ENCODE measurements at places on chromosomes 16 and 17.
A peak's percentile ranks its signal among the peaks of the same experiment; 100 is the strongest.

DNA sequence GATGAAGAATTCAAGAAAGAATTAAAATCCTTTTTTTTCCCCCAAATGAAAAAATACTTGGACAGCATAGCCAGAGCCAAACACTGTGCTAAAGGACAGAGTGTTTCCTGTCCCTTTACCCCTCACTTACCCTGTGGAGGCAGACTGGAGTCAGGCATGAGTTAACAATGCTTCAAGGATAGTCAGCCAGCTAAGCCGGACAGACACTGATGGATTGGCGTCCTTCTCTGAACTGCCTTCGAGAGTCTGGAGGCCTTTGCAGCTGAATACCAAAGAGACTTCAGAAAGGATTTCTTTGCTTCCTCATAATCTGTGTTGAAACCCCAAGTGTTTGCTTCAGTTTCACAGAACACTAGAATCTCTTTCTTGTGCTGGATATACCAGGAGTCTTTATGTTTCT, 4.6 kb downstream of the METTL9 start:
- no peak for DNase-seq

GRCh38 chr17:59825533-59826322, 67.0 kb downstream of the TUBD1 start:
- no peak for DNase-seq

DNA sequence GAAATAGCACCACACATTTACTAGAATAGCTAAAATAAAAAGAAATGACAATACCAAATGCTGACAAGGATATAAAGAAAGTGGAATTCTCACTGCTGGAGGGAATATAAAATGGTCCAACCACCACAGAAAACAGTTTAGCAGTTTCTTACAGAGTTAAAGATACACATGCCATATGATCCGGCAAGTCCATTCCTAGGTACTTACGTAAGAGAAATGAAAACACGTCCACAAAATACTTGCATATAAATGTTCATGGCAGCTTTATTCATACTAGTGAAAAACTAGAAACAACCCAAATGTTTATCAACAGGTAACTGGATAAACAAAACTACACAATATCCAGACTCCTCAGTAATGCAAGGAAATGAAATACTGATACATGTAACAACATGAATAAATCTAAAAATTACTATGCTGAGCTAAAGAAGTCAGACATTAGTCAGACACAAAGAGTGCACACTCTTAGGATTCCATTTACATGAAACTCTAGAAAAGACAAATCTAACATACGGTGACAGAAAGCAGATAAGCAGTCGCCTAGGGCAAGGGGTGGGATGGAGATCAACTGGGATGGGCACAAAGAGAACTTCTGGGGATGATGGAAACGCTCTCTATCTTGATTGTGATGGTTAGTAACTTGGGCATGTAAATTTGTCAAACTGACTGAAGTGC, 76.4 kb downstream of the SMG6 start:
- DNase-seq, result no peak

DNA sequence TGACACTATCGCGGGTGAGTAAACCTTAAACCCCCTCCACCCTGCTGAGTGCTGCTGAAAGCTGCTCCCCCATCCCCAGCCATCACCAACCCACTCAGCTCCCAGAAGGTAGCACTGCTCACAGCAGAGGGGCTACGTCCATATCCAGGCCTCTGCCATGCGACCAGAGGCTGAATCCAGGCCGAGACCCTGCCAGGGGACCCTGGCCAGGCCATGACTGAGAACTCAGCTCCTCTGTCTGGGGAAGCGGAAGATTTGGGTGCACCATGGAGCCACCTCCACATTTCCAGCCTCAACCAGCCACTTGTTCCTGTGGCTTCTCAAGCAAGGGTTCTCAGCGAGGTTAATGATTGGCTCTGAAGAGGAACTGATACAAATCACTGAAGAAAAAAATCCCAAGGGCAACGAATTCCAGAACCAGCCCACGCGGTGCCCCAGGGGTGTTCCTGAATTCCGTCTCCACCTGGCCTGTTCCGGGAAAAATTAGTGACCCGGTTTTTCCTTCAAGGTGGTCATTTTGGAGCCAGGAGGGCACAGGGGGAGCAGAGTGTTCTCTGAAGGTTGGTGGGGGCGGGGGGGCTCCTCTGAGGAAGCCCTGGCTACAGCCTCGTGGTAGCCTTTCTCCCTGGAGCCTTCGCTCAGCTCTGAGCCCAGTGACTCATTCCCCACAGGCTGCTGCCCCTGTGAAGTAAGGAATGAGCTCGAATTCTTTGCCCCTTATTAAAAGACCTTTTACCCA, 9.3 kb upstream of the SLC16A5 start:
- no peak for DNase-seq

- DNase-seq, result no peak
Observed at GRCh38 chr17:78242024-78242742, 10.8 kb downstream of the TMEM235 start.

DNA sequence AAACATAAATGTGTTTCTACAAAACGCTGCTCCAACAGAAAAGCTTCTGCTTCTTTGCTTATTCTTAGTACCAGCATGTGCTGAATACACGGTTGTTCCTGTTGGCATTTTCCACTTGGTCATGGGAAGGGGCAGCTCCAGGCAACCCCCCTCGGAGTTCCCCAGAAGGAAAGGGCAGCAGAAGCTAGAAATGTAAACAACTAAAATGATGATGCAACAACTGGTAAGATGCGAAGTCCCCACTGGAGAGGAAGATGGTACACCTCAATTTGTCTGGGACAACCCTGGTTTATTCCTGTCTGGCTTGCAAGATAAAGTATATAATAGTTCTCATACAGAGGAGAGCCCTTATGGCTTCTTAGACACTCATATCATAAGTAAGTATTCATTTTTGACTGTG, 9.2 kb upstream of the CCL13 start:
- DNase-seq, result no peak

- no peak for DNase-seq
Observed at GRCh38 chr17:1137465-1137894, 42.3 kb downstream of the ABR start.

GRCh38 chr17:37385474-37385990, 9.7 kb downstream of the C17orf78 start:
- DNase-seq, result no peak

- DNase-seq, result no peak
Observed at GRCh38 chr17:82687375-82687861, 11.1 kb downstream of the RAB40B start.

GRCh38 chr17:3896108-3896967, 3.5 kb upstream of the CAMKK1 start:
- no peak for DNase-seq

GRCh38 chr17:77322514-77323412, 182.0 kb downstream of the SEC14L1 start:
- no peak for DNase-seq

DNA sequence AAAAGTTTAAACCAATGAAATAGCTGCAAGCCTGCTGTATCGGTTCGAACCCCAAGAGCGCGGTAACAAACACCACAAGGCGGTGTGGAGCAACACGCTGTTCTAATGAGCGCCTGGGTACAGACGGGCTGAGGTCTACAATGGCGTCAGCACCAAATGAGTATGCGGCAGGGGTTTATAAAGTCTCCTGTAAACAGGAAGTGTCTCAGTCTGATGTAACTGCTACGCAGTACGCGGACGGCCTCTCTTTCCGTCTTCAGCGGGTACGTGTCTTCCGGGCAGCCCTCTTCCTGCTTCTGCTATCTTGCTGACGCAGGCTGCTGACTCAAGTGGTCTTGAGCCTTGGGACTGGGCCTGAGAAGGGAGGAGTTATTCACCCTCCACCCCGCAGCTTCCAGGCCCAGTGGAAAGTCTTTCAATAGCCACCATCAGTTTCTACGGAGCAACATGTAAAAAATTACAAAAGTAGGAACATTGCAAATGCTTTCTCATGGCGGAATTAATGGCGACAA, 40.5 kb upstream of the KCNJ2 start:
- no peak for DNase-seq

DNA sequence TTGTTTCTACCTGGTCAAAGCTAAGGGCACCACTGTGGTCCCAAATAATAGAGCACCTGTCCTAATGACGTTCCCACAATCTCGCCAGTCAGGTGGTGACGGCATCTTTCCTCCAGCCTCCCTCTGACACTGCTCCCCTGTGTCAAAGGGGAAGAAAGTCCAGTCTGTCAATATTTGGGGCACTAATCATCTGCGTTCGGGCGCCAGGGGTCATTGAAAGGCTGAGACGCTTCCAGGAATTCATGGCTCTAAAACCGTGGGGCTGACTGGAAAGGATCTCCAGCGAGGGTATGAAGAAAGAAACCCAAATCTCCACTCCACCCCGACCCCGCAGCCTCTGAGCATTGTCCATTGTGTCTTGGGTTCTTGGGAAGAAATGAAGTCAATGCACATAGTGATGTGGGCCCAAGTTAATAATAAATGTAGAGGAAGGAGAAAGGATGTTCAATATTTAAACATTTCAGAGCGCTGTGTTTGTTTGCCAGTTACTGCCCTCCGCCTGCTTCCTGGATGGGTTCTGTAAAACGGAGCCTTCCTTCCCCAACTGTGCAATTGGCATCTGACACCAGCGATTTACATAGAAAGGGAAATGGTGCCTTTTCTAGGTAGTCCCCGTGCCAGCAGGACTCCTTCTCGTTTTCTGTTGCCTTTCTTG, 103.2 kb downstream of the SOCS1 start:
- no peak for DNase-seq

GRCh38 chr16:15055141-15056053, 477 bp downstream of the NTAN1 start:
- DNase-seq, result peak; percentile 27

DNA sequence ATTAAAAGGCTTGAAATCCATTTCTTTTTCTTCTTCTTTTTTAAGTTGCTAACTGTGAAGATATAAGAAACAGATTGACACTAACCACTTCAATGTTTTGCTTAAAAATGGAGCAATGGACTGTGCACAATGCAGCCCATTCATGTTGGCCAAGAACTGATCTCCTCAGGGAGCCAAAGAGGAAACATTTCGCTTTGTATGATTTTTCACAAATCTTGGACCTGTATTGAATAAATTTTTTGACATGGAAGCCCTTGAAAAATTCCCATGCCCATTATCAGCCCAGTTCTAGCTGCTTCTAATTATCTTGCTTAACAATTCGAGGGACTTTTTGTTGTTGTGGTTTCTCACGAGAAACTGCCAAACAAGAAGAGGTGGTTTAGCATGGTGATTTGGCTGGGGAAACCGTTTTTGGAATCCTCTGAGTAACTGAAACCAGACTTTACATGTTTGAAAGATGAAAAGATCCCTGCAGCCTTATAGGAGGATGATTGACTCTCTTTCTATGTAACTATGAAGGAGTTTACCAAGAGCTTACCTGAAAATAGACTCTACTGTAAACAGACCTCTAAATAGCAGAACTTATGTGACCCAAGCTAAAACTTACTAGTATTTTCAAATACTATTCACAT, 1389.4 kb upstream of the GOT2 start:
- no peak for DNase-seq

DNA sequence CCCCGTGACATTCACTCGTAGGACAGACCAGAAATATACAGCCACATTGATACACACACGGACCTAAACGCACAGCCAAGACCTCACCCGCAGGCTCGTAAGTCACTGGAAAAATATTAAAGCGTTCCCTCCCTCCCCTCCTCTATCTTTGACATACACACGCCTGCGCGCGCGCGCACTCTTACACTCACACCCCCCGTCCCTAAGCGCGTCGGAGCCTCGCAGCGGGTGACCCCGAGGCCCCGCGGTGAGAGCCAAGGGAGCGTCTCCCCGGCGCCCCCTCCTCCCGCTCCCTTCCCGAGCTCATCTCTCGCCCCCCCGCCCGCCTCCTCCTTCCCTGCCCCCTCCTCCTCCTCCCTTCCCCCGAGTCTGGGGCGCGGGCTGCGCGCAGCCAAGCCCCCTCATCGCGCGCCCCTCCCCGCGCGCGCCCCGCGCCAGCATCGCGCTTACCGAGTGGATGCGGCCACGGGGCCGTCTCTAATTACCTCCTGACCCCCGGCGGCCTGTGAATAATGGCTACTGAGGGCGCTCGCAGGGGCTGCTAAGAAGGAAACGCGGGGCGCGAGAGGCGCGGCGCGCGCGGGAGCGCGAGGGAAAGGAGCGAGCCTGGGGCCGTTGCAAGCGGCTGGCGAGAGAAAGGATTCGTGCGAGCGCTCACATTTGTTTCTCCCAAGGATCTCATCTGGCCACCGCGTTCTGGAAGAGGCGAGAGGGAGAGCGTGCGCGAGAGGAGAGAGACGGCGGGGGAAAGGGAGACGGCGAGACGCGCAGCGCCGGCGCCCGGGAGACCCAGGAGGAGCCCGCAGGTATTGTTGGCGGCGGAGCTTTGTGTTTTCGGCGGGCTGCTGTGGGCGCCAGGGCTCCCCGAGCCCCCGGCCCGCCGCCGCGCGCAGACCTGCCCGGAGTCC, 42.4 kb downstream of the RAI1 start:
- DNase-seq, result no peak

DNA sequence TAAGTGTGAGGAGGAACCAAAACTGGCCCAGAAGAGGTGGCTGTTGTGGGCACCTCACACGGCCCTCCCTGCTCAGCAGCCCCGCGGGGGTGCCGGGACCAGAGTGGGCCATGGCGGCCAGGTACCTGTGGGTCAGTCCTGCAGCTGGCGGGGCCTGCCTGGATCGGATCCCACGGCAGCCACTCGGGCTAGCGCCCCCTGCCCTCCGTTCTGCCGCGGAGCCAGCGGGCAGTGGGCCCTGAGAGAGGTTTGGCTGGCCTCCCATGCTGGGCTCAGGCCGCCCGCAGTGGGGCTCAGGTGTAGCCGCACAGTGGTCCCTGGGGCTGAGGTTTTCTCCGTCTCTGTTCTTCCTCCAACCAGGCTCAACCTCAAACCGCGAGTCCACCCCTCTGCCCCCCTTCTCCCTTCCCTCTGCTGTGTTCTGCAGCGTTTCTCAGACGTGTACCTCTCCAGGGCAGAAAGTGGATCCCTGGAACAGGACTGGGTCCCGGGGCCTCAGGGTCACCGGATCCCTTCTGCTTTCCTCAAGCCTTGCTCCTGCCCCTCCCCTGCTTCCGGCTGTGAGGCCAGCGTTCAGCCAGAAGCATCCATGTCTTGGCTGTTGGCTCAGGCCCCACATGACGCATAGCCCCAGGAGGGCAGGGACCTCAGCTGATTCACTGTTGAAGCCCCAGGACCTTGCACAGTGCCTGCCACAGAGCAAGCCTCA, 28.6 kb upstream of the ITGA3 start:
- no peak for DNase-seq

DNA sequence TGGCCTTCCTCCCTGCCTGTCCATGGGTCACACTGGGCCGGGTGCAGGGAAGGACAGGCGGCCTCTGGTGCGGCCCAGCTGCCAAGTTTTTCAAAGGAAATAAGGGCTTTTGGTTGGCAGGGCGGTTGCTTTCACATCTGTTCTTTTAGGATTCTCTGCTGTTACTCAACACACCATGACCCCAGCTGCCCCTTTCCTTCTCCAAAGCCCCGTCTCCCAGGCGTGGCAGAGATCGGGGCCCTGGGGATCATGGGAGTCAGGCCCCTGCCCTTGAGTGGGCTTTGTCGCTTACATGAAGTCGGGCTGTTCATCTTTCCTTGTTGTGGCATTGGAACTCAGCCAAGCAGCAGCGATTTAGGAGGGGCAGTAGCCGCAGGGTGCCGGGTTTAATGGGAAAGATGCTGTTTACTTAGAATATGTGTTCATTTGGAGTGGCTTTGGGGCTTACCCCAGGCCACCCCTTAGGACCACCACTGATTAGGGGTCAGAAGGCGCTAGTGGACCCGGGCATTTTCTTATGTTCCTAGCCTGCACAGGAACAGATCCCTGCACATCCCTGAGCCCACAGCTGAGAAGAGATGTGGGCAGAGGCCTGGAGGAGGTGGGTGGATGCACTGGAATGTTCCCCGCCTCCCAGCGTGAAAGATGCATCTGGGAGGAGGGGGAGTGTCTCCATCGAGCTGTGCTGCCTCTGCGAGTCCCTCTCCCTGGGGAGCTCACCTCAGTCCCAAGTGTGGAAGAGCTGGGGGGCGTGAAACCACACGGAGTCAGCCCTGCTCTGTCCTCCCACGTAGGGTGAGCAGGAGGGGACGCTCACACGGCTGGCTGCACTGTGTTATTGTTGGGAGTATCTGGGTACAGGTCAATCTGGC, 6.8 kb upstream of the ADCY7 start:
- no peak for DNase-seq

All from stimulated activated CD4-positive, alpha-beta T cell treated with anti-CD3 and anti-CD28 coated beads, TNF-alpha, amount 100 ng/mL, for 48 hours (primary cell).